HuH-7.5 (cell line): ENCODE measurements at places on chromosomes 5 and 9.

DNA sequence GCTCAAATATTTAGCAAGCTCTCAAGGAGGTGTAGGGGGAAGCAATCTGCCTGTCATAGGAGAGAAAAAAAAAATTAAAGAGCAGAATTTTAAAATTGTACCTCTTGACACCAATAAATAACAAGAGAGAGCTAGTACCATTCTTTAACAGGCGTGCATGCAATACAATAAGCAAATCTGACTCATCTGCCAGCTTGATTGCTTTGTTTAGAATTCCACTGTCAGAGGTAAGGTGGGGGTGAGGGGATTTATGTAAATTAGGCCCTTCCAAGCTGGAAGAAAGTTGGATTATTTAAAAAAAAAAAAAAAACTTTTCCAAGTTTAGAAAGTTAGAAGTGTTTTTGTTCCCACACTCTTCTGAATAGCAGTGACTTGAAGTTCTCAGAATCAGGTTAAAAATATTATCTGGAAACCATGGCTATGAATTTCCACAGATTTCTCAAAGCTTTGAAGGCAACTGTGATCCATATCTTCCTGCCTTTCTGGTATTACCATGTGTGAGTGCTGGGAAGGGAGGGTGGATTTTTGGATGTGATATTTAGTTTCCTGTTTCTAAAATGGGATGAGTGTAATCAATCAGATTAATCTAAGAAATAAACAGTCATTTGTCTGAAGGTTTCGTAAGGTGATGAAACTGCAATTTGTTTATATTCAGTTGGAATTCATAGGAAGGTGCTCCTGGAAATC is 477.5 kb downstream of the TLE4 start:
- DNase-seq = no peak

GRCh38 chr9:111040494-111040893 is 2.2 kb upstream of the LPAR1 start:
- DNase-seq = no peak

DNA sequence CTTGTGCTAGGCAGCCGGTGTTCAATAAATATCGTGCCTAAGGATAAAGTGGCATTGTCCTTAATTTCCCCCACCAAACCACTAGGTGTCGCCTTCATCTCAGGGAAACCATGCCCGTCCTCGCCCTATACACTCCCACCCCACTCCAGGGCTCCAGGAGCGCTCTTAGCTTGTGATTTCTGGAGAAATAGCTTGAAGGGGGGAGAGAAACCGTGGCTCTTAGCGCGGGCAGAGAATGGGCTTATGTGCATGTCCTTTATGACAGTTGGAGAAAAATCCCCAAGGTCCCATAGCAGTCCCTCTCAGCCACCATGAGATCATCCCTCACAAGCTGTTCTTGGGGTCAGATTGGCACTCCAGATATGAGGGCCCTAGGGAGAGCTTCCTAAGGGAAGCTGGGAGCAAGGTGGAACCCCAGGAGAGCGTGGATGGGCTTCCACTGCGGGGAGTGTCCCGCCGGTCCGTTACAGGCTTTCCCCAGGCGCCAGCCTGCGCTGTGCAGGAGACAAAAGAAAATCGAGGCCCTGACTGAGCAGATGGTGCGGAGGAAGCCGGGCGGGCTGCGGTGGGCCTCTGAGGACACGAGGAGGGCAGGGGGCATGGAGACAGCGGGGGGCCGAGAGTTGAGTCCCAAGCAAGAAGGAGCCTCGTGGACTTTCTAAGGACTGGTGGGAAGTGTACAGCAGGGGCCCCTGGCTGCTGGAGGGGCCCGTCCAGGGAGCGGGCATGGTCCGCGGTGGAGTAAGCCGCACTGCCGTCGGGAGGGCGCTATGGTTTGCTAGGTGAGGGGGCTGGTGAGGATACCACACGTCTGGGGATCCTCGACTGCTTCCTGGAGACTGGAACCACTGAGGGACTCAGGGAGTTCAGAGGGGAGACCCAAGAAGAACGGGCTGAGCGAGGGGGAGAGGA is 750 bp upstream of the NPR2 start:
- peak; percentile 87 for DNase-seq

GRCh38 chr5:171872666-171873065 is 87.0 kb downstream of the SMIM23 start:
- no peak for DNase-seq

- no peak for DNase-seq
These were observed 82.4 kb upstream of the IFNK start for GRCh38 chr9:27441741-27442070.

DNA sequence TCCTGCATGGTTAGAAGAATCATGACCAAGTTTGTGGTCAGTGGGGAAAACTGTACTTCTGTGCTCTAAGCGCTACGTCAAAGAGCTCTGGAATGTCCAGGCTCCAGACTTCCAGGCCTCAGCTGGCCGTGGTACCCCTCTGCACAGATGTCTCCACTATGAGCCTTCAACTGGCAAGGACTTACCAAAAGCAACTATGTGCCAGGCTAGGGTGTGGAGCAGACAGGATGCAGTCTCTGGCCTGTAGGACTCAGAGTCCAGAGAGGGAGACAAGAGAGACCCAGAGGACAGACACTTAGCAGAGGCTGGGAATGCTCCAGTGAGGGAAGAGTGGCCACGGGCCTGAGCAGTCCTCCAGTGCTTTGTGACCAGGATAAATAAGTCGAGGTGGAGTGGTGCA is 31.0 kb upstream of the TCF7 start:
- DNase-seq = no peak

GRCh38 chr5:145210020-145210419 is 625.1 kb downstream of the PRELID2 start:
- no peak for DNase-seq

- DNase-seq = no peak
These were observed 132.1 kb downstream of the PDZD2 start for GRCh38 chr5:31770998-31771397.

DNA sequence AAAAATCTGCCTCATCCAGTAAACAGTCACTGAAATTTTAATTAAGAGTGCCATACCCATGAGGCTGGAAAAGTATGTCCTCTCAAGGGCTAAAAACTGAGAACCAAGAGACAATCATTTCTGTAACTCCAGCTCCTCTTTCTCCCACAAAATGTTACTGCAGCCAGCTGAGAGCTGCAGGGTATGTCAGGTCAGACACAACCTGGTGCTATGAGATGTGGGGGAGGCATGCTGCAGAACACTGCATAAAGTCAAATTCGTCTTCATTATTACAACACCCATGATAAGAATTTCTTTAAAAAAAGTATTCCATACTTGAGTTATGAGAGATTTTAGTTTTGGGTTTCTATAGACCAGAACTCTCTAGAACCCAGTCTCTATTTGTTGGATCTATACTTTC is 162.2 kb downstream of the CDC42SE2 start:
- DNase-seq = no peak

- DNase-seq = no peak
These were observed 607 bp downstream of the FAXDC2 start for GRCh38 chr5:154849791-154850201.

- no peak for DNase-seq
These were observed 47.2 kb downstream of the OR2K2 start for GRCh38 chr9:111282845-111283244.

DNA sequence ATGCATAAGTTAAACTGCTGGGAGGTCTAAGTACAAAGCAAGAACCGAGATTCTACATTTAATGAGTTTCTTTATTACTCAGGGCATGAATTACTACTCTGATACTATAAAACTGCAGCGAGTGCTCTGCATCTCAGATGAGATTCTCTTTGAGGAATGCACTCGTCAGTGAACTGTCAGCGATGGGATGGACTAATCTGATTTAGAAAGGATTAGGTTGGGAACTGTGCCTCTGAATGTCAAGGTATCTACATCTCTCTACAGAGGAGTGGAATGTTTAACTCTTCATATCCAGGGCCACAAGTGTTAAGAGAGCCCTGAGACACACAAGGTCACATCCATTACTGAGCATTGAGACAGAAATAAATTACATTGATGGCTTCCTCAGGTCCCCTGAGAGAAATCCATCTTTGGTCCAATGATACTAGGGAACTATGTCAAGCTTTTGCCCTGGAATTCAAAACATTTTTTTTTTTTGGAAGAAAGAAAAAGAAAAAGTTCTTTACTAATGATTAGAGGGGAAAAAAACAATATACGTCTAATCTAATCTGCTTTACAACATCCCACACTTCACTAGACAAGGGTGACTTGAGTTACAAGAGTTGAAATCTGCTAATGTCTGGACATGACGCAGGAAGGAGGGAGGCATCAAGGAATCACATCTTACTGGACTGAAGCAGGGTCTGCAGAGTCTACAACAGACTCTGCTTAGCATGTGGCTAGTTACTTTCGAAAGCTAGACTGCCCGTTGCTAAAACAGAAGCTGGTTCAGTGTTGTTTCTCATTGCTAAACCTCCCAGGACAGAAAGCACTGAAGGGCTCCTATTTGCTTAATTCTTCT is 270.0 kb upstream of the TLE4 start:
- no peak for DNase-seq

GRCh38 chr5:174348311-174348981 is 302.9 kb downstream of the NSG2 start:
- DNase-seq = no peak

GRCh38 chr5:109682383-109682782 is 7.3 kb upstream of the MAN2A1 start:
- DNase-seq = no peak

DNA sequence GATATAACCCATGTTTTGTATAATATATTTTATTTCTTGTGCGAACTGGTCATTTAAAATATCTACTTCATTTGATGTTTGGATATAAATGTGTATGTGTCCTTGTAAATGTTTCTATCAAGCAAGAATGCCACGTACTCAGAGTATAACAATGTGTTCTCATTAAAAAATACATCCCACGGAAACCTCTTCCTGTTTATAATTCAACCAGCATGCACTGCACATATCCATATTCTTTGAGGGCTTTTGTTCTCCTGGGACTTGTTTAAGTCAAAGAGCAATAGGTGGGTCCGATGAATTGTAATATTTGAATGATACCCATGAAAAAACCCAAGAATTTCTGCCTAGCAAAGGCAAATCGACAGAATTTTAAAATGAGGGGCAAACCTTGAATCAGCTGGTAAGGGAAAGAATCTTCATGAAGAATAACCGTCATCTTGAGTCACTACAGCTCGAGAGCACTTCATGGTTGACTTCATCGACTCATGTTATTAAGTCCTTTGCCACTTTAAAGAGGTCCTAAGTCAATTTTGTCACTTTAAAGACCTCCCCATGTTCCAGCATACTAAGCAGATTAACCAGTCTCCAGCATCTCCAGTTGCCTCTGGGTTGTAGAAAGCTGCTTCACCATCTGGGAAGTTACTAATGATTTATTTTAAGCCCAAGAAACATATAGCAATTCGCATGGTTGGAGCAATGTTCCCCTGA is 80.6 kb downstream of the NPR3 start:
- DNase-seq = no peak

GRCh38 chr5:72417333-72418062 is 89.7 kb downstream of the ZNF366 start:
- no peak for DNase-seq

DNA sequence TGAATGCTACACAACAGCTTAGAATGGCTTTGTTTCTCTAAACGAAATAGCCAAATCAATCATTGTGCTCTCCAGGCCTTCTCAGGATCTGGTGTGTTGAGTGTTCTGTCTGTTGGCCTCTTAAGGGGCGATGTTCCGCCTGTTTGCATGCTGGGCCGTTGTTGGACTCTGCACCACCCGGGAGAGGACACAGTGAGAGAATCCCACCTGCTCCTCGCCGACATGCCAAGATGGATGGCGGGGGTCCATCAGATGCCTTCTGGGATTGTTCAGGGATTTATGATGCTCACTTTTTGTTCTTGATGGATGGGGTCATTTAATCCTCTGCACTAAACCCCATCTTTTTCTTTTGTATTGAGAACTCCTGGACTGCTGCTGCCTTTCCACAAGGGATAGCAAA is 159.9 kb downstream of the NTRK2 start:
- DNase-seq = no peak

GRCh38 chr9:69393425-69393824 is 68.4 kb downstream of the ENTREP1 start:
- DNase-seq = no peak

GRCh38 chr5:60504342-60504741 is 195.6 kb downstream of the DEPDC1B start:
- DNase-seq = no peak

DNA sequence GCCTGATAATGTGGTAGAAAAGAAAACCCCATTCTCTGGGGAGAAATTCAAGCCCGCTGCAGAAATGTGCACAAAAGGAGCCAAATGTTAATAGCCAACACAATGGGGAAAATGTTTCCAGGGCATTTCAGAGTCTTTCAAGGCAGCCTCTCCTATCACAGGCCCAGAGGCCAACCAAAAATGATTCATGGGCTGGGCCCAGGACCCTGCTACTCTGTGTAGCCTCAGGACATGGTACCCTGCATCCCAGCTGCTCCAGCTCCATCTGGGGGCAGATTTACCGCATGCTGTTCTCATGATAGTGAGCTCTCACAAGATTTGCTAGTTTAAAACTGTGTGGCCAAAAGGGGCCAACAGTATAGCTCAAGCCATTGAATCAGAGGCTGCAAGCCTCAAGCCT is 41.1 kb downstream of the RAPGEF6 start:
- DNase-seq = no peak

DNA sequence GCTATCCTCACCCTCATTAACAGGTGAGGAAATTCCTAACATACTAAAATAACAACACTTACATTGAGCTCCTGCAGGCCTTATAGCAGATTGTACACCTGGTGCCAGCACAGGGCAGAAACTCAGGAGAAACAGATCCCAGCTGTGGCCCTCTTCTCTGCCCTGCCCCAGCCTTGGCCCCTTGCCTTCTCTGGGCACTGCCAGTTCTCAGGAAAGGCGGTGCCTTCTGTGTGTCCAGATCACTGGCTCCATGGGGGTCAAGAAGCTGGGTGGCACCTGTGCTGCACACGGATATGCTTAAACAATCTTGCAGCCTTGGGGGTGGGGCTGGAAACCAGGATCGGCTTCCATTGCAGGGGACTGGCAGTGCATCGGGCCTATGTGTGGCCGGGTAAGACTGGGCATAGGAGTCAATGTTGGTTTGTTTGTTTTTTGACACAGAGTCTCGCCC is 19.3 kb downstream of the KYAT1 start:
- DNase-seq = no peak

DNA sequence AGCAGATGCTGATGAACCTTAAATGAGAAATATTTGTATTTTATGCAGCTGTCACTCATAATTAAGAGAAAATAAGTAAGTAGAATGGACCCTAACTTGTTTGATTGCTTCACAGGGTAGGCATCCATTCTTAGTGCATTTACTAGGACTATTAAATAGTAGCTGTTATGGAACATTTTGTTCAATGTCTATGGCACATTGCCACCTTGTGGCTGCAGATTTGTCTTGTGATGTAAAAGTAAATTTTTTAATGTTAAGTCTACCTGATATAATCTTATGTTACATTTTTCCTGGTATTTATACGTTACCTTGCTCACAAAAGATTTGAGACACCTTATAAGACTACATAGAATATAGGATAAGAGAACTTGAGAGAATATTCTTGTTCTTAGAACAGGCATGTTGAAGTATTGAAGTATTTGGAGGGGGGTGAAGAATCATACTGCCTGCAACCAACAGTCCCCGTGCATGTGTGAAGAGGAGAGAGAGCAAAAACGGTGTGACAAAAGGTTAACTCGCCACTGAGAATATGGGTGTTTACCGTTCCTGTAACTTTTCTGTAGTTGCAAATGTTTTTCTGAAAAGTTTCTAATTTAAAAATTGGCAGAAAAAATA is 161.1 kb downstream of the MAST4 start:
- DNase-seq = peak; percentile 12
